ENCODE measurements at places on chromosomes 6 and 20. TPM values are rescaled to one million over a fixed set of nuclear protein-coding genes. Genes with fewer than 3 reads are reported as not detected.

NINL gene
- total RNA-seq = 18.1 TPM

GRCh38 chr6:131773284-131773950 is 34.4 kb upstream of the ENPP1 start:
- DNase-seq = no peak

SAMD5 gene
- total RNA-seq = 11.6 TPM

DNA sequence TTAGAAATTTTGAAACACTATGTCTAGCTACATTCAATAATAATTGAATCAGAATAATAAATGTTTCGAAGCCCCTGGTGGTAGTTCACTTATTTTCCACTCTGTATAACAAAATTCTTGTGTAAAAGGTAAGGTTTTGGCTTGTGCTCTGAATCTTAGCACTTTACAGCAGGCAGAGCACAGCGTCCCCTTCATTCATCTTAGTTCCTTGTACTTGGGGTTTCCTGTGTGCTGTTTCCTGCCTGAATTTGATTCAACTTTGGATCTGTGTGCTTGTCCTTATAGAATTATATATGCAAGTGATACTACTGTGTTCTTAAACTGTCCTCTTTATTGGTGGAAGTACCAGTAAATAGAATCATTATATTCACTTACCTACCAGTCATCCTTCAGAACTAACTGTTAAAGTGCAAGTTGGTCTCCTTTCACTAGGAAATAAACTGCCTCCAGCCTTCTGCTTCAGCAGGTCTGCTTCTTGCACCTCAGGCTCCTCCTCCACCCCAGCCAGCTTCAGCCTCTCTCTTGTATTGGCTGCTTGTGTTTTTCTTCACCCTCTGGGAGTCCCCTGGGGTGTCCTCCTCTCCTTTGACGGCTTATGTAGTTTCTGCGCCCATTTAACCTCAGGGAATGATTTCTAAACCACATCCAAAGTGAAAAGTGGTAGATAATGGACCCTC is 28.8 kb upstream of the TULP4 start:
- no peak for DNase-seq

ADGRF1 gene
- not detected for total RNA-seq

DNA sequence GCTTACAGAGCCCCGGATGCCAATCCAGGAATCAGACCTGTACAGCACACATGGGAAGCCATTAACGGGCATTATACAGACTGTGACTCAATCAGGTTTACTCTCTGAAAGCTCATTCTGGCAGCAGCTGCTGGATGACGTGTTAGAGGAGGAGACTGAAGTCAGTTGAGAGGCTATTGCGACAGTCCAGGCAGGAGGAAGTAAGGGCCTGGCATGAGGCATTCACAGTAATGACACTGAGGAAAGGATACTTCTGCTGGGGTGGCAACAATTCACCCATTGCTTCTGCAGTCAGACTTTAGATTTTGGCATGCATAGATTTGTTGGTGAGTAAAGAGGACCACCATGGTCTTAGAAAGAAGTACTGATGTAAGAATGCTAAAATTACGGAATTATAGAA is 151.0 kb upstream of the HEY2 start:
- DNase-seq = peak; percentile 68

DNA sequence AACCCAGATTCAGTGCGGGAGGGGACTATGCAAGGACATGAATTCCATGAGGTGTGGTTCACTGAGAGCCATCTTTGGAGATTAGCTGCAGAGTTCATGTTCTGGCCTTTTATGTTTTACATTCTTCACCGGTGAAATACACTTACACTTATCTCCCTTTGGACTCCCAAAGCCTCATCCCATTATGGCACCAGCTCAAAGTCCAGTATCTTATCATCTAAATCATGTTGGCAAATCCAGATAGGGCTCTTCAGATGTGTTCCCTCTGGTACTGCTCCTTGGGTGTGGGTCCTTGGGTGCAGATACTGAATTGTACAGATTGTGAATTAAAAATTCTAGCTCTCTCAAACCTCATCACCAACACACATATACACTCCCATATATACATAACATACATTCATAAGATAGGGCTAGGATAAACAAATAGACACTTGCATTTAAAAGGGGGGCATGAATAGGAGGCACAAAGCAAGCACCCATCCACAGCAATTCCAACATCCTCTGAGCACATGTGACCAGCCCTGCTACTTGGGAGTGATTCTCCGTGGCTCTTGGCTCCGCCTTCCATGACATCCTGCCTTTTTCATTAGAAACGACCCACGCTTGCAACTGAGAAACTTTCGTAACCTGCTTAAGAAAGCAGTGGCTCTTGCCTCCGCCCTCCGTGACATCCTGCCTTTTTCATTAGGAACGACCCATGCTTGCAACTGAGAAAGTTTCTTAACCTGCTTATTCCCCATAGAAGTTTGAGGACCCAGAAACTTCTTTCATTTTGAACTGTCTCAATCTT is 53.6 kb upstream of the LRRC1 start:
- no peak for DNase-seq

DNA sequence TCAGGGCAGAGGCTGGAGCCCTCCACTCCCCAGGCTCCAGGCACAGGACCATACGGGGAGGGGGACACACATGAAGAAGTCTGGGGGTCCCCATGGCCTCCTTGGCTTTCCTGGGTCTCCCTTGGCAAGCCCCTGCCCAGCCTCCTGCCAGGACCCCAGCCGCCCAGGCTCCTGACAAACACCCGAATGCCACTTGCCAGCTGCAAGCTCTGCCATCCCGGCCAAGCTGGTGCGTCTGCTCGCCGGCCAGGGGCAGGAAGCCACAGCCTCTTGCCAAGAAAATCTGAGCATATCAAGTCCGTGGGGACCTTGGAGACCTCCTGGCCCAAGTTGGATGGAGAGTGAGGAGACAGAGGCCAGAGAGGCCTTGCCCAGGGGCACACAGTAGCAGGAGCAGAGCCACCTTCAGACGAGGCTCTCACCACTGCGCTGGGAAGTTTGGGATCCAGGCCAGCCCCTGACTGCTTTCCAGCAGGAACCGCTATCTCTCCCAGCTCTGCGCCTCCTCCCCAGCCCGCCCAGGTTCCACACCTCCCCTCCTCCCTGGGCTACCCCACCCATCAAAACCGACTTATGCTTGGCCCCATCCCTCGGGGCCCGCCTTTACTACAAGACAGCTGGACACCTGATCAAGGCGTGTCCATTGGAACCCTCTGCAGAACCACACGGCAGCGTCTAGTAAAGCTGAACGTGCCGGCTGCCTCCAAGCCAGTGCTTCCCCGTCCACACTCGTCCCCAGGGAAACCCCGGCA is 80.2 kb downstream of the GRM4 start:
- peak; percentile 9 for DNase-seq

GRCh38 chr6:139592011-139592410 is 217.6 kb upstream of the CITED2 start:
- DNase-seq = no peak

PI3 gene
- not detected for total RNA-seq

DNA sequence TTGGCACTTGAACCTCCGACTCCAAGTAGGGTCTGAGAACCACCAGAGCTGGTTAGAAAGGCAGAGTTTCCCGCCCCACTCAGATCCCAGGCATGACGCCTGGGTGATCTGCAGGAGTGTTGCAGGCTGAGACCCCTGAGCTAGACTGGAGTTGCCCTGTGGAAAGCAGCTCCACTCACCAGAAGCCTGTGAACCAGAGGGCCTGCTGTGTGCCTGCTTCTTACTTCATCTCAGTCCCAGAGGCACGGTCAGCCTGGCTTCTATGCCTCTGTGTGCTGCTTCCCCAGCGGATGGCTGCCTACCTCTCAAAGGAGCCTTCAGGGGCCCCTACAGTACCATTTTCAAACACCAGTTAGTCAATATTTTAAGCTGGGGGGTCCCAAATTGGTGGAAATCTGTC is 15.6 kb upstream of the CCN6 start:
- no peak for DNase-seq

DNA sequence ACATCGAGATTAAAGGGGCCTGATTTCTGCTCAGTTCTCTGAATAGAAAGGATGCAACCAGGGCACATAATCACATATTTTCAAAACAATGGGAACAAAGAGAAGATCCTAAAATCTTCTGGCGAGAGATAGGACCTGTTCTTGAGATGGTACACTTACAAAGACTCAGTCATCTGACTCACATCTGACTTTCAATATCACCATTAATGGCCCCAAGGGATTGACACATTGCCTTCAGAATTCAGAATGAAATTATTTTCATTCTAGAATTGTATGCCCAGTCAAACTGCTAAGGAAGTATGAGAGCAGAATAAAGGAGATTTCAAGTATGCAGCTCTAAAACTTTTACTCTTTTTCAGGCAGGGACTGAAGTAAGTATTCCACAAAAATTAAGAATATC is 240.7 kb upstream of the POU3F2 start:
- no peak for DNase-seq

RIPOR2 gene
- total RNA-seq = 3.9 TPM

SLA2 gene
- 0.06 TPM for total RNA-seq

- DNase-seq = no peak
These were observed 5.7 kb downstream of the ARHGAP40 start for GRCh38 chr20:38607351-38607750.

DNA sequence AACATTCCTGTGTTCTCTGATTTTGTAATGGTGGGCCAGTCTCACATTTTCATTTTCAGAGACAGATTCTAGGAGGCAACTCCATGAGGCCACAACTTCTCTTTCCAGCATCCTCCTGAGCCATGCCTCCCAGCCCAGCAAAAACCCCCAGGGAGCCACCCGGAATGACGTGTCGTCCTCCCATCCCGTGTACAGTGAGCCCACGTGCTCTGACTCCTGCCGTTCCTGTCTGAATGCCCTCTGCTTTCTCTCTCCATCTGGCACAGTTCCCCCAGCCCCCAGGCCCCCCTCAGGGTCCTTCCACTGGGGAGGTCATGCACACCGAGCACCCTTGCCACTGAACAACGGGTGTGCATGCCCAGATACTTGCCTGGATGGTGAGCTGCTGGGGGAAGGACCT is 38.0 kb downstream of the C20orf203 start:
- DNase-seq = no peak

GRCh38 chr20:13022401-13023155 is 13.8 kb downstream of the SPTLC3 start:
- DNase-seq = peak; percentile 17

- no peak for DNase-seq
These were observed 72.3 kb upstream of the CD2AP start for GRCh38 chr6:47405273-47405672.

RIPOR3 gene
- total RNA-seq = 2.6 TPM

GRCh38 chr6:3876866-3877265 is 27.7 kb downstream of the FAM50B start:
- no peak for DNase-seq

GRCh38 chr20:380763-381580 is 412 bp downstream of the TRIB3 start:
- DNase-seq = peak; percentile 61

PLN gene
- 0.45 TPM for total RNA-seq

DNA sequence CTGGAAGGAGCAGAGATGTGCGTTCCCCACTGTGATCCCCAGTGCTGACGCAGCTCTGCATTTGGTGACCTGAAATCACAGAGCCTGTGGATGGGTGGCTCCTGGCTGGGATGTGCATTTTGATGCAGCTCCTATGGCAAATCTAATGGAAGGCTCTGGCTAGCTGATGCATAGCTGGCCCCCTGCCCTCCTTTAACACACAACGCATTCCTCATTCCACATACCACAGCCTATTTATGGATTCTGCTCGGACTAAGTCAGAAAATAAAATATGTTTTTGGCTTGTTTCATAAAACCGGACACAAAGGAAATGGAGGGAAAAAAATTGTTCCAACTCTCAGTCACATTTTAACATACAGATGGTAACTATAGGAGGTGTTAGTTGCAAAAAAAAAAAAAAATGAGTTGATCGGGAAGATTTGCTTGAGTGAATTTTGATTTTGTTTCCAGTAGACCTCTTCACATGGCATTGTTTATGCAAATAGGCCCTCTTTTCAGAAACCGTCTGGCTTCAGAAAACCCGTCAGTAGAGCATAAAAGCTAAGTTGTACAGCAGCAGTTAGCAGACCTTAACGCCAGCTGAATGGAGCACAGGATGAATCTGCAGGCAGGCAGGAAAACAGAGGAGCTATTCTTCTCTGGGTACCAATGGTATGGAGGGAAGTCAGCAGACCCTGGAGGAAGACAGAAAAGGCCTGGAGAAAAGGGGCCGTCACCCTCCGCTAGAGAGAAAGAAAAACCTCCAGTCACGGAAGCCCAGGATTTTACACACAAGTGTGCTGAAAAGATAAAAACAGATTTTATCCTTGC is 215.4 kb downstream of the HDGFL1 start:
- peak; percentile 66 for DNase-seq

WTAP gene
- total RNA-seq = 196 TPM

- DNase-seq = no peak
These were observed 5.5 kb upstream of the CDSN start for GRCh38 chr6:31125586-31126363.

TP53TG5 gene
- not detected for total RNA-seq

SEL1L2 gene
- not detected for total RNA-seq

OPRM1 gene
- total RNA-seq = not detected

TPD52L1 gene
- not detected for total RNA-seq

- no peak for DNase-seq
These were observed 15.9 kb downstream of the PFDN4 start for GRCh38 chr20:54223751-54224150.

DNA sequence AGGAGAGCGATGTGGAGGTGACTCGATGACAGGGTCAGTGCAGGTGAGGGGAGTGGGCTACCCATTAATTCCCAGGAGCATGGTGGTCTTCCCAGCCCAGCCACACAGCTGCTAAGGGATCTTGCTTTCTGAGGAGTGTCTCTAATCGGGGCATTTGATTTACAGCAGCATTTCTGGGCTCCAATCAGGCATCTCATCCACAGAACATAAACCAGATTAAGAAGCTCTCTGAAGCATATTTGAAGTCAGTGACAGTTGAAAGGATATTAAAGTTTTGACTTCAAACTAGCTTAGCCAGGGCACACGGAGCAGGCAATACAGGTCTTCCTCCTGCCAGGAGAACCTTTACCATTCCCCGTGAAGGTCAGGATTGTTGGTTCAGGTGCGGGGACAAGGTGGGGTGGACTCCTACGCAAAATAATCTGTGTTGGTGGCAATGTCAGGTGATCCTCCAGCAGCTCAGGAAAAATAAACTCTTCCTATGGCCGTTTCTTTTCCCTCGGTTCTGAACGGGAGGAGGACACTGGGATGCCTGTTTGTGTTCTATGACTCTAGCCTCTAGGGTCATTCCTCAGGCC is 39.9 kb upstream of the ZNF831 start:
- no peak for DNase-seq

SLC32A1 gene
- not detected for total RNA-seq

DNA sequence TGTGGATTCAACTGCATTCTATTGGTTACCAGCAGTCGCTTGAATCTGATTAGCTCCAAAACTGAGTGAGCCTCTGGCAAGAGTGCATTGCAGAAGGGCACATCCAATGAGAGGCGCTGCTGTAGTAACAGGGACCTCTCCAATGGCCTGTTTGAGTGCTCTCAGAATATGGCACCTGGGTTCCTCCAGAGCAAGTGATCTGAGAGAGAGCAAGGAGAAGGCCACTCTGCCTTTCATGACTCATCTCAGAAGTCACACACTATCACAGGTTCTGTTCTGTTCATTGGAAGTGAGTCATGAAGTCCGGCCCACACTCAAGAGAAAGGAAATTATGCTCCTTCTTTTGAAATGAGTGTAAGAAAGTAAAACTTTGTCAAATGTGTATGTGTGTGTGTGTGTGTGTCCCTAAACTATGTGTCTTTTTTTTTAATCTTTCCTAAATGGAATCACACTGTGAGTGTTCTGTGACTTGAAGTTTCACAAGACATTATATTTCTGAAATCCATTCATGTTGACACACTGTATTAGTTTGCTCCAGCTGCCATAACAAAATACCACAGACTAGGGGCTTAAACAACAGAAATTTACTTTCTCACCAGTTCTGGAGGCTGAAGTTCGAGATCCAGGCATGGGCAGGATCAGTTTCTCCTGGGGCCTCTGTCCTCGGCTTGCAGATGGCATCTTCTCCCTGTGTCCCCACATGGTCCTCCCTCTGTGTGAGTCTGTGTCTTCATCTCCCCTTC is 138.3 kb upstream of the CDYL start:
- no peak for DNase-seq
